ENCODE measurements at places on chromosomes 2 and 18.

GRCh38 chr2:55090702-55091101 is 40.5 kb upstream of the RTN4 start:
- DNase-seq: no peak

- peak; percentile 77 for DNase-seq
These were observed 296.4 kb downstream of the CYP26B1 start for GRCh38 chr2:71851094-71851750.

GRCh38 chr2:157497638-157498314 is 53.9 kb upstream of the CYTIP start:
- DNase-seq: no peak

DNA sequence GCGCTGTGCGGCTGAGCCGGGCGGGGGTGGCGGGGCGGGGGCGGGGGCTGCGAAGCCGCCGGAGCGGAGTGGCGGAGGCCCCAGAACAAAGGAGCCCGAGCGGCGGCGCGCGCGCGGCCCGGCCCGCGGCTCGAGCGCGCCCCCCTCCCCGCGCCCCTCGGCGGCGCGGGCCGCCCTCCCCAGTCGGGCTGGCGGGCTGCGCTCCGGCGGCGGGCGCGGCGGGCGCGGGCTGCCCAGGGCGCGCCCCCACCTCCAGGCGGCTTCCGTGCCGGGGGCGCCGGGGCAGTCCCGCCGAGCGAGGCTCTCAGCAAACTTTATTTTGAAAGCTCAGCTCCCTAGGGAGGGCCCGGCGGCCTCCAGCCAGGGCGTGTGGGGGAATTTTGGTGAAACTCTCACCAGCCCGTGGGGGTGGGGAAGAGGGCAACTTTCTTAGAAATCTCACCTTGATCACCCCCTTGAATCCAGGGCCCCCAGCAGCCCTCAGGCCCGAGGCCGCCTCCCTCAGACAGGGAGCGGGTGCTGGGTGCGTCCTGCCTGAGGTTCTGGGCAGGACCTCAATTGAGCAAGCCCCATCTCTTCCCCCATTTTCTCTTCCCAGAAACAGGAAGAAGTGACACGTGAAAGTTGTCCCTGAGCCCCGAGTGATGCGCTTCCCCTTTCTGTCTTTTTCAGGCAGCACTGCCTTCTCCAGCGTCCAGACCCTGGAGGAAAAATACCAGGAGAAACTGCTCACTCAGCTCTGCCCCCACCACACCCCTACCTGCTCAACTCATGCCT is 786 bp downstream of the TET3 start:
- DNase-seq: no peak

GRCh38 chr2:120875431-120875830 is 139.8 kb downstream of the GLI2 start:
- peak; percentile 73 for DNase-seq

GRCh38 chr2:67286981-67287759 is 110.0 kb upstream of the ETAA1 start:
- DNase-seq: no peak

DNA sequence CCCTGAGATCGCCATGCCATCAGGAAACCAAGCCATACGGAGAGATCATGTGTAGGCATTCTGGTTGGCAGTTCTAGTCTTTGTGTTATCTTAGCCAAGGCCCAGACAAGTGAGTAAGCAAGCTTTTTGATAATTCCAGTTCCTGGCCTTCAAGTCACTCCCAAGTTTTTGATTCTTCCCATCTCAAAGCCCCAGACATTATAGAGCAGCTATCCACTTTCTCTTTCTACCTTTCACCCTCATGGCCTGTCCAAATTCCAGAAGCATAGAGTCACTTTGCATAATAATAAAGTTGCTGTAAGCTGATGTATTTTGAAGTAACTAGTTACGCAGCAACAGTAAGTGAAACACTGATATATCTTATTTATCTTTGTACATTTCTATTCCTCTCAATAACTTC is 26.8 kb upstream of the IL1RL1 start:
- no peak for DNase-seq

DNA sequence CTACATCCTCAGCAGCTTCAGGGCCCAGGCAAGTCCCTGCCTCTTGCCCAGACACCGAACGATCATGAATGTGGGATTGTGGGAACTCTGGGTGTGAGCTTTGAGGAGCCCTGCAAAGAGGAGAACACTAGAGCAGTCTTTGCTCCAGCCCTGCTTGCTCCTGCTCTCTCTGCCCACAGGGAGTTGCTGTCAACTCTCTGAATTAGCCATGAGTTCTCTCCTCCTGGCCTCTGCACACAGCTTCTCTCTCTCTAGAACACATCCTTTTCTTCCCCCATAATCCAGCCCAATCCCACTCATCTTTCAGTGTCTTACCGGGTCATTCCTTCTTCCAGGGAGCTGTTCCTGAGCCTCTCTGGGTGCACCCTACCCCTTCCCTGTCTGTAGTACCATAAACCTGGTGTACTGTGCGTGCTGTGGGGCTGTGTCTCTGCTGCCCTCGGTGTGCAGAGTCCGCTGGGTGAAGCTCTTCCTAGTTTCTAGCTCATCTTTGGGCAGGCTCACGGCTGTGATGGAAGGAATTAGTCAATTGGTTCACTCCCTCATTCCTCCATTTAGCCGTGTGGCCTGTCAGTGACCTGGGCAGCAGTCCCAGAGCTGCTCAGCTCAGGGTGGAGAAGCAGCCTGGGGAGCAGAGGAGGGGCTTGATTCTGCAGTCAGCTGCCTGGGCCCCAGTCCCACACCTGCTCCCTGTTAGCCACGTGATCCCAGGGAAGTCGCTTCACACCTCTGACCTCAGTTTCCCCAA is 132.9 kb upstream of the HDAC4 start:
- peak; percentile 68 for DNase-seq

- DNase-seq: peak; percentile 42
These were observed 146.9 kb downstream of the TDRD15 start for GRCh38 chr2:21270708-21271122.

DNA sequence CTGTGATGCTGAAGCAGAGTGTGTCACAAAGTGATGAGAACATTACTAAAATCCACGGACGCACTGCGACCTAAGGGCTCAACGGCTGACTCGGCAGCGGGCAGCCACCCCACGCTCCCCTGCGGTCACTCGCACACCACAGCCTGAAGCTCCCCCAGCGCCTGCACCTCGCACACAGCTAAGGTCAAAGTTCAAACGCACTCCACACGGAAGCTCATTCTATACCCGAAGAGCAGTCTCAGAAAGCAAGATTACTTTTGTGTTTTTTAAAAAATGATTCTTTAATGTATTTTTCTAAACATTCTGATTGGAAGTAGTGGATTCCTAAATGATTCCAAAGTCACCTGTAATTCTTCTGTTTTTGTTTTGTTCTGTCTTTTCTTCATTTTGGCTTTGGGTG is 21.7 kb downstream of the ASPRV1 start:
- no peak for DNase-seq

- DNase-seq: no peak
These were observed 790.6 kb downstream of the NRXN1 start for GRCh38 chr2:50241282-50241681.

DNA sequence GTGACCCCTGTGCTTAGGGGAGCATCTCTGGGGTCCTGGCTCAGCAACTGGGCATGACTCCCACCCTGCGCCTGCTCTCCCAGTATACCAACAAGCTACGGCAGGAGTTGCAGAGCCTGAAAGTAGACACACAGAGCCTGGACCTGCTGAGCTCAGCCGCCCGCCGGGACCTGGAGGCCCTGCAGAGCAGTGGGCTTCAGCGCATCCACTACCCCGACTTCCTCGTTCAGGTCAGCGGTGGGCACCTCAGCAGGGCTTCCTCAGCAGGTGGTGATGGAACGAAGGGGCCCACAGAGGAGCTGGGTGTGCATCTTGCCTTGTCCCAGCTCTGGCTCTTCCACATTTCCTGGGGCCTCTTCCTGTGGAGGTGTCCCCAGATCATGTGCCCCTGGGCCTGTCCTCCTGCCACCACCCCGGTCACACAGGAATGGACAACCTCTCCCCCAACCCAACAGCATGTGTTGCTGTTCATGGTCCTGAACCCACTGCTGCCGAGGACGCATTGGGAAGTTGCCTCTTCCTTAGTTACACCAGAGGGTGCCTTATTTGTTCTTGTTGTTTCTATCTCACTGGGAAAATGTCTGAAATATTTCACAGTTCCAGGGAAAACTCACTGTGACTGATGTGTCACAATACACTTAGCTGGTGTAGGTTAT is 10.8 kb downstream of the PROM2 start:
- DNase-seq: no peak

- no peak for DNase-seq
These were observed 20.0 kb downstream of the IGFBP2 start for GRCh38 chr2:216653093-216653799.

DNA sequence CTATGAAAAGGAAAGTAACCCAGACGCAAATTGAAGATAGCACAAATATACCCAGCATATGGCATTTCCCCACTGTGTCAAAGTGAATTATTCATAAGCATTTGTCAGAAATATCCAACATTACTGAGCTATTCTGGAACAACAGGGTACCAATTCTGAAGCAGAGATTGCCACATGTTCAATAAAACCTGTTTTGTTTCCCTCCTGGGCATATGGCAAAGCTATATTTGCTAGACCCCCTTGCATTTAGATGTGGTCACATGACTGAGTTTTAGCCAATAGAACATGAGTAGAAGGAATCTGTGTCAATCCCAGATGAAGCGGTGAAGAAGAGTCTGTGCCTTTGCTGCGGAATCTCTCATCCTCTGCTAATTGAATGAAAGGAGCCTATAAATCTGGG is 296.4 kb upstream of the DLGAP1 start:
- DNase-seq: no peak

All from left hindlimb (tissue), 1 donor.